Stimulated activated naive CD8-positive, alpha-beta T cell treated with anti-CD3 and anti-CD28 coated beads, Interleukin-15, amount 100 ng/mL, for 72 hours (primary cell): ENCODE measurements at places on chromosomes 16 and 17.

DNA sequence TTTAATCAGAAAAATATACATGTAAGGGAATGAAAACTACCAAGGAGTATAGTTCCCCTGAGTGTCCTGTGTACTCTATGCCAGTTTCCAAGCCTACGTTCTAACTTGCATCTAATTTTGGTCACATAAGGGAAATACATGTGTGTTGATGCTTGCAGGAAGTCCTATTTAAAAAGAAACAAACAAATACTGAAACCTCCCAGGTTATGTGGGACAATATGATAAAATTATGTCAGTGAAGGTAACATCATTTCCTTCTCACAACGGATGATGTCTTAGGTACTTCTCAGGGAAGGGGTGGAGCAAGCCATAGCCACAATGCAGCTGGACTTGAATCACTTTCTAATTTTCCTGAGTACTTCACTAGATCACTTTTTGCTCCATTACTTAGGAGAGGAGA, 115.9 kb downstream of the ZFHX3 start:
- DNase-seq, result no peak

- no peak for DNase-seq
These were observed 11.8 kb downstream of the SLC9A5 start for GRCh38 chr16:67260426-67261063.

DNA sequence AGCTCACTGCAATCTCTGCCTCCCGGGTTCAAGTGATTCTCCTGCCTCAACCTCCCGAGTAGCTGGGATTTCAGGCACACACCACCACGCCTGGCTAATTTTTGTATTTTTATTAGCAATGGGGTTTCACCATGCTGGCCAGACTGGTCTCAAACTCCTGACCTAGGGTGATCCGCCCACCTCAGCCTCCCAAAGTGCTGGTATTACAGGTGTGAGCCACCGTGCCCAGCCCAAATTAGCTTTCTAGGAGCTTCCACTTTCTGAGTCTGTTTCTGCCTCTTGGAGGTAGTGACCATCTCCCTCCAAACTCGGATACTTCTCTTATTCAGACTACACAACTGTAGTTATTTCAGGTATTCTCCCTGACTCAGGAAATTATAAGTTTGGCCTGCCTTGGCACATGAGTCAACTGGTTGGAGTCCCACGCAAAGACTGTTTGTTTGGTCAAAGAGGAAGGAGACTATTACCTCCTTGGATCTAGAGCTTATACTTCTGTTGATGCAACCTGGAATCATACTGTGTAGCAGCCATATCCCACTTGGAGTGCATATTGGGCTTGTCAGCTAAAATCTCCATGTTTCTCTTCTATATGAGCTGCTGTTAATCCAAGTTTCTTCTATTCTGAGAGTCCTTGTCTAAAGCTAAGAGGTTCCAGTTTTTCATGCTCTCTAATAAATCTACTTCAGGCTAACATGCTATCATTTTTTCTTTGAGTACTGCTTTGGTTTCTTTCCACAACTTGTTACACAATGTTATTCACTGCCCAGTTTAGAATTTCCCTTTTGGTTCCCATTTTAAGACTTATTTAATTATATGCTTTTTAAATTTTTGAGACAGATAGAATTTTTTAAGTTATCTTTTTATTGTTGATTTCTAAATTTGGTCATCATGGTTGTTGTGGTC, 7.5 kb downstream of the IL4R start:
- no peak for DNase-seq

- DNase-seq, result no peak
These were observed 3.3 kb downstream of the AKAP1 start for GRCh38 chr17:57088298-57088697.

DNA sequence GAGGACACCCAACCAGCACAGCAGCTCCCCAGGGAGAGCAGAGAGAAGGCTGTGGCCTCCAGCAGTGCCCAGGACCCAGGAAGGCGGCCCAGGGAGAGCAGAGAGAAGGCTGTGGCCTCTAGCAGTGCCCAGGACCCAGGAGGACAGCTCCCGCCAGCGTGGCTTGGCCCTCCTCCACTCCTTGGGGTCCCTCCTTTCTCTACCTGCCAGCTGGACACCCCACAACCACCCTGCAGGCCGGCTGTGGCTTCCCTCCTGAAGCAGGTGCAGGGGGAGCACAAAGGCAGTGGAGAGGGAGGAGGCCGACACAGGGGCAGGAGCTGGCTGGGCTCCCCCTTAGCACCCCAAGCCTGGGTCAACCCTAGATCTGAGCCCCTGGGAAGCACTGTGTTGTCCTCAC, 54.1 kb upstream of the FASN start:
- DNase-seq, result no peak

GRCh38 chr17:27756467-27757371, 43.6 kb downstream of the NOS2 start:
- peak; percentile 61 for DNase-seq

DNA sequence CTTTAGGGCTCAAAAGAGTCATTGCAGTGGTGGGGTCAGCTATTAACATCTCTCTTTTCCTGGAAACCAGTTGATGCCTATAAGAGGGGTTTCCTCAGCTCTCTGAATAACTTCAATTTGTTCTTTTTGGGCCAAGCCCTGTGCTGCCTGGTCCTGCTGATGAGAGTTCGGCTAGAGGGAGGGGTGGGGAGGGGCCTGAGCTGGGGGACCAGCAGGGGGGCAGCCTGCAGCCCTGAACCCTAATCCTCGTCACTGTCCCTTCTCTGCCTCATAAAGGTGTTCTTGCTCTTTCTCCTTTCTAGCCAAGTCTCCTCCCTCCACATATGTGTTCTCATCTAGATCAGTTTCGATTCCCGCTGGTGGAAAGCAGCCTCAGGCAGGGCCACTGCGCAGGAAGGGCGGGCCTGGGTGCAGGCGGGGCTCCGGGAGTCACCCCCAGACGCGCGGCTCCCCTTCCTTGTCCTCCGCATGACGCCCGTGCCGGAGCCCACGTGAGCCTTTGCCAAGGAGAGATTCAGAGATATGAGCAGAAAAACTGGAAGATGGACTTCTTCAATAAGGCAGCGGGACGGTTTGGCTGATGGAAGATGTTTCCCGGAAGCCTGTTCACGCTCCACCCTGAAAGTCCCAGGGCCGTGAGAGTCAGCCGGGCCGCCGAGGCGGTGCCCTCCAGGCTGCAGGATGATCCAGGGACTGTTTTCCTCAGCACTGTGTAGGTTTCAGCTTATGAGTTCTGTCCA, 15.0 kb upstream of the RHOT1 start:
- DNase-seq, result peak; percentile 73
